ENCODE measurements at places on chromosomes 16 and 17.

GRCh38 chr17:12492450-12492849 lies 173.2 kb upstream of the MYOCD start:
- no peak for DNase-seq

DNA sequence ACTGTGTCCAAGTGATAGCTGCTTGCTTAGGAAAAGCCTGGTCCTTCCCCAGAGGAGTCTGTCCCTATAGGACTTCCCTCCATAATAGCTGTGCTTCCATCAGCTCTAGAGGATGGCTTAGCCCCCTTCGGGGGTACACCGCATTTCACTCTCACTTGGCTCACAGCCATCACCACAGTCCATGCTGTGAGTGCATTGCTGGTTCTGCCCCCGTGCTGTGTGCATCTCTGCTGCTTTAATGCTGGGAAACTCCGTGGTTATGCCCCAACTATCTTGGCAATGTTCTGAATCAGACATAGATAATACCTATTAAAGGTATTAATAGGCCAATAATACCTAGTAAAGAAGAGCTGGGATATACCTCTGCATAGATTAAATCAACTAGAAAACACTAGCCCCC lies 58.3 kb downstream of the SIAH1 start:
- DNase-seq = peak; percentile 14

GRCh38 chr16:7605812-7606211 lies 273.2 kb downstream of the RBFOX1 start:
- DNase-seq = no peak

DNA sequence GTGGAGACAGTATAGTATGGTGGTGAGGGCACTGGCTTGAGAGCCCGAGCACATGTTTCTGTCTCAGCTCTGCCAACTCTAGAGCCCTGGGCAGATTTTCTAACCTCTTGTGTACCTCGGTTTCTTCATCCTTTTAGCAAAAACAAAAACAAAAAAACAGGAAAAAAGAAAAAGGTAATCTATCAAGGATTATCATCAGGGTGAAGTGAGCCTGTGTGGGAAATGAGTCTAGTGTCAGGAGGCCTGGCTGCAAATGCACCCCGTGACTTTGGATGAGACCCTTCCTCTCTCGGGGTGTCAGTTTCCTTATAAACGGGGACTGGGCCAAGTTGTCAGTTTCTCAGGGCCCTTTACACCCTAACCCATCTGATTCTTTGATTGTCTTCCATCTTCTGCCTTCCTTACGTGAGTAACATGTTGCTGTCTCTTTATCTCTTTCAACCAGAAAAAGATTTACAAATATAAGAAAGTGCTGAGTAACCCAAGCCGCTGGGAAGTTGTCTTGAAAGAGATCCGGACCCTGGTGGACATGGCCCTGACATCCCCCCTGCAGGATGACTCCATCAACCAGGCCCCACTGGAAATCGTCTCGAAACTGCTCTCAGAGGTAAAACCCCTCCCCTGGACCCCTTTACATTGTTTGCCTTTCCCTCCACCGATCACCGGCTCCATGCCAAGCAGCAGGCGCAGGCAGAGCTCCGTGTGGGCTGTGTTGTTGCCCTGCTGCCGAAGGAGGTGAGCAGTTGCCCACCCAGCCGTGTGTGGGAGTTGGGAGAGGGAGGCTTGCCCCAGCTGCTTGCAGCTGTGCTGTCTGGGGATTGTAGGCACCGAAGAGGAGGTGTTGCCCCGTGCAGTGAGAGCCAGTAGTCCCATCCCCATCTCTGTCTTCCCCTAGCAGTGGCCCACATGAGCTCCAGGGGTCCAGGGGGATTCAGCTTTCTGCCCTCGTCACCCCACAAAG lies 127.1 kb upstream of the PLCG2 start:
- DNase-seq = no peak

GRCh38 chr16:86044881-86045590 lies 146.1 kb downstream of the IRF8 start:
- no peak for DNase-seq

GRCh38 chr16:89045181-89045815 lies 48.4 kb upstream of the ACSF3 start:
- no peak for DNase-seq

GRCh38 chr17:82321947-82322466 lies 4.6 kb upstream of the CD7 start:
- DNase-seq = no peak

GRCh38 chr17:57944908-57945307 lies 10.3 kb downstream of the CUEDC1 start:
- DNase-seq = no peak

DNA sequence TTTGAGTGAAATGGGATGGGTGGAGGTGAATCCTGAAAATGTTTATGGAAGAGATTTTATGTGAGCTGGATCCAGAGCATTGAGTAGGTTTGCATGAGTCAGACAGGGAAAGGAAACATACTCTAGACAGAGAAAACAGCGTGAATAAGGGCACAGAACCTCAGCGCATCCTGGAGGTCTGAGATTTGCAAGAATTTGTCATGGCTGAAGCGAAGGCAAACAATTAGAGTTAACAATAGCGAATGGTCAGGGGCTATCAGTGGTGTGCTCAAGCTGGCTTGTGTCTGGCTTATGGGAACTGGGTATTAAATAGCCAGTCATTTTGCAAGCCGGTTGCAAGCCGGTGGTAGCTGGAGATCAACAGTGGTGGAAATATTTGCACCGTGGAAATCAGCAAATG lies 36.4 kb downstream of the MAP2K6 start:
- no peak for DNase-seq

DNA sequence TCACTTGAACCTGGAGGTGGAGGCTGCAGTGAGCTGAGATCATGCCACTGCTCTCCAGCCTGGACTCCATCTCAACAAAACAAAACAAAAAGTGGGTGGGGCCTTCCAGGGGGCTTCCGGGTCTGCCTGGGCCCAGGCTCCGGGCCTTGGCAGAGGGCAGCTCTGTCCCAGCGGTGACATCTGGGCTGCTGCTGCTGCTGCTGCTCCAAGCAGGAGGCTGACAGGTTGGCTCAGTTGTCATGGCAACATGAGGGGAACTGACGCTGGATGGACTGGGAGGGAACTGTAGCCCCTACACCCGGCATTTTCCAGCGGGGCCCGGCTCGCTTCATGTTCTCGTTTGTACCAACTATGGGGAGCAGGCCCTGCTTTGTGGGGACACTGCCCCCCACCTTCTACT lies 4.0 kb downstream of the BAIAP3 start:
- peak; percentile 56 for DNase-seq

DNA sequence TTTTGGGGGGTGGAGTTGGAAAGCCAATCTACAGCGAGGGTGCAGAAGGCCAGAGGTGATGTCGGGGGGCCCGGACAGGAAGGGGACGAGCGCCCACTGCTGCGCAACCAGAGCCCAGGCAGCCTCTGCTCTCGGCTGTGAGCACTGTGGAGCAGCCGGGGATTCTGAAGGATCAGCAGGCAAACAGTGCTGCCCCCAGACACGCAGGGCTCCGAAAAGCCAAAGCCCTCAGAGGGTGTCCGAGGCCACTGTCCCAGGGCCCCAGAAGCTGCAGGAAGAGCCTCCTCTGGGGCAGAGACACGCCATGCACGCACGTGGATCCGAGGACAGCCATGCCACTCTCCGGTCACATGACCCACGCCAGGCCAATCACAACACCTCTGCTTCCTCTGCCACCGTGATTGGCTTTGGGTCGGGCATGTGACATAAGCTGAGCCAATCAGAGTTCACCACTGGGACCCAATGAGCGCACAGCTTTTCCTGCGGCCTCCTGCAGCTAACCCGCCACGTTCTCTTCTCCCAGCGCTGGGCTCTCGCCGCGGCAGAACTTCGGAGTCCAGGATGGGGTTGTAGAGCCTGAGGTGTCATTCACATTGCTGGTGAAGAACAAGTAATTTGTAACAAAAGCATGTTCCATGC lies 40.7 kb downstream of the ACTG1 start:
- peak; percentile 98 for DNase-seq

- no peak for DNase-seq
Measured at GRCh38 chr16:4987580-4988374, 29.6 kb downstream of the SEC14L5 start.

DNA sequence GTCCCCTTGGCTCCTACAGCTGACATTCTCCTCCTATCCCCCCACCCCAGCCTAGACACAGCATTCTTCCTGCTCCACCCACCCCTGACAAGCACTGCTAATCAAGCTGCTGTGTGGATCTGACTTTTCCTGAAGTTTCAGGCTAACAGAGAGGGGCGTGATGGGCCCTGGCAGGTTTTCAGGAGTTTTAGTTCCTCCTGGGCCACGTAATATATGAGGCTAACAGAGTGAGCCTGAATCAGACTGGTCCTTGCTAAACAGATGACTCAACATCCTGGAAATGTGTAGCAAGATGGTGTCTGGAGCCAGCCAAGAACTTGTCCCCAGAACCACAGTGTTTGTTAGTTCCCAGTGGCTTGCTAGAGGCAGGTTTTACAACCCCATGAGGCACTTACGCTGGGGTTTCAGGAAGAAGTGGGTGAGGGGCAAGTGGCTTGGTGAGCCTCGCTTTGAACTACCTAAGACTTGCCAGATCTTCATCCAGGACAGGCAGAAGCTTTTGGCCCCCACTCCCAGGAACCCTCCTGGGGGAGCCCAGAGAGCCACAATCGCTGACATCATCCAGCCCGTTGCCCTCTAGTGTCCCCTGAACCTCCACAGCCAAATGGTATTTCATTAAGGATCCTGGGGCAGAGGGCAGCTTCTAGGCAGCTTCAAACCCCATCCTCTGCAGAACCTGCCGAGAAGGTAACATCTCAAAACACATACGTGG lies 15.9 kb downstream of the TMEM92 start:
- DNase-seq = peak; percentile 56

DNA sequence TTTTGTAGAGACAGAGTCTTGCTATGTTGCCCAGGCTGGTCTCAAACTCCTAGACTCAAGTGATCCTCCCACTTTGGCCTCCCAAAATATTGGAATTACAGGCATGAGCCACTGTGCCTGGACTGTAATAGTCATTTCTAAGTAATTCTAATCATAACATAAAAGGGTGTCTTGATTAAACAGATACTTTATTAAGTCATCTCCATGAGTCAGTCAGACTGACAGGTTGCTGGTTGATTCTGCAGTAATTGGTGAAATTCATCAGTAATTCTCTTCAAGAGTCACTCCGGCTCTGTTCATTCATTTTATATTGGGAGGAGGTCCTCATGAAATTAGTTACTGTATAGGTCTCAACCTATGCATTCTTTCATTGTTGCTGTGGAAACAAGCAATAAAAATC lies 85.6 kb downstream of the SPECC1 start:
- DNase-seq = no peak

DNA sequence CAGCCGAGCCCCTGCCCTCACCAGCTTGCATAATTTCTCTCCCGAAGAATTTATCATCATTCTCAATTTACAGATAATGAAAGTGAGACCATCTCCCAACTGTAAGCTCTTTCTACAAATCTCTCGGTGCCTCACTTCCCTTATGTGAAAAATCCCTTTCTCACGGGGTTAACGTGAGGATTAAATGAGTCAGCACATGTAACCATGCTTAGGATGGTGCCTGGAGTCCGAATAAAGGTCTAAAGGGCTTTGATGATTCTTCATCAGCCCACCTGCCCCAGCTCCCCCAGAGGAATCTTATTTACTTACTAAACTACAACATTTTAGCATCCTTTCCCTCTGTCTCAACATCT lies 24.8 kb upstream of the PIK3R6 start:
- DNase-seq = no peak

DNA sequence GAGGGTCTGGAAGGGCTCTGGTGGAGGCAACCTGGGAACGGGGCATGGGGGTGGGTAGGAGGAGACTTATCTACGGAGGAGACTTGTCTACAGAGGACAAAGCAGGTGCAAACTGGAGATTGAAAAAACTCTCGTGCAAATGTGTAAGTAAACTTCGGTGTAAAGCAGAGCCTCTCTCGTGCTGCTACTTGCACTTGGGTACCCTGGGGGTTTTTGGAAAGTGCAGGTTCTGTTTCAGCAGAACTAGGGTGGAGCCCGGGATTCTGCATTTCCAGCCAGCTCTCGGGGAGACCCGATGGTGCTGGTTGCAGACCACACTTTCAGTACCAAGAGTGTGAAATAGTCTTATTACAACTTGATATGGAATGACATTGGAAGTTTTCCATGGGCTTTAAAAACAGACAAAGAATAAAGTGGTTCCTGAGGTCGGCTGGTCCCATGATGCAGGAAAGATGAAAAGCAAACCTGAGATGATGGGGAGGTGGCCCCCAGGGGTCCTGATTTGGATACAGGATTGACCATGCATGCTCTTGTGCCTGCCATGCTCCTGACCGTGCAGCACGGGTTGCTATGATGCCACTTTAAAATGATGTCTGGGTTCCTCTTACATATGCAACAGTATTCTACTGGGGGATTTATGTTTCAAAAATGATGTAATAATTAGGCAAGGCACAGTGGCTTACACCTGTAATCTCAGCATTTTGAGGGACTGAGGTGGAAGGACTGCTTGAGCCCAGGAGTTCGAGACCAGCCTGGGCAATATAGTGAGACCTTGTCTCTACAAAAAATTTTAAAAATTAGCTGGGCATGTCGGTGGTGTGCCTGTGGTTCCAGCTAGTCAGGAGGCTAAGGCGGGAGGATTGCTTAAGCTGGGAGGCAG lies 69.3 kb downstream of the IRF8 start:
- no peak for DNase-seq

- DNase-seq = no peak
Measured at GRCh38 chr17:83098241-83099085, 19.1 kb downstream of the METRNL start.

DNA sequence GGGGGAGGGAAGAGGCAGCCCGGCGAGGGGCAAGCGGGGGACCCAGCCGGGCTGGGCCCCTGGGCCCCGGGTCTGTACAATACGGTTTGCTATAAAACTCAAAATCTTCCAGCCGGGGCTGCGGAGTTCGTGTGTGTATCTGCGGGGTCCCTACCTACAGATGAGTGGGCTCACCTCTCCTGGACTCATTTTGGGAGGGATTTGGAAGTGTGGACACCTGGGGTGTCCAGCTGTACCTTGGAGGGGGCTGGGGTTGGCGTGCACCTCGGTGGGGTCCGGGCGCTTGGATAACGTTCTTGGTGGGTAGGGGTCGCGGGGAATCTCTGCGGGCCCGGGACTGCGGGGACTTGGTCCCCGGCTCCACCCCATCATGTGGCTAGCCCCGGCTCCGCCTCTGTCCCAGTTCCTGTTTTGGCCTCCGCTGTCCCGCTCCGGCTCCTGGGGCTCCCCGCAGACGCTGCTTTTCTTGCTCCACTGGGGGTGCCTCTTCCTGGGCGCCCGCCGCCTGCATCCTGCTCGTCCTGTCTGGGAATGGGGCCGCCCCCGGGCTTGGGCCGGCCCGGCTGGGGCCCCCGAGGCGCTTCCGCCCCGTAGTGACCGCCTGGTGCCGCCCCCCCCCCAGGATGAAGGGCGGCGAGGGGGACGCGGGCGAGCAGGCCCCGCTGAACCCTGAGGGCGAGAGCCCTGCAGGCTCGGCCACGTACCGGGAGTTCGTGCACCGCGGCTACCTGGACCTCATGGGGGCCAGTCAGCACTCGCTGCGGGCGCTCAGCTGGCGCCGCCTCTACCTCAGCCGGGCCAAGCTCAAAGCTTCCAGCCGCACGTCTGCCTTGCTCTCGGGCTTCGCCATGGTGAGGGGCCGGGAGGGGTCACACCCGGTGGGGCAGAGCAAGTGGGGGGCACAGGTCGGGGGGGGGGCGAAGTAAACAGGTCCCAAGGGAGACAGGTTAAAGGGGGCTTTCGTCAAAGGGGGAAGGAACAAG lies at the start of gene ORAI3:
ORAI3 (plus strand) TSS at position 402 of the 983 bp plus-strand sequence; CDS start at position 624, 222 bp downstream.
- DNase-seq = peak; percentile 64

- DNase-seq = no peak
Measured at GRCh38 chr16:67666032-67666551, 458 bp downstream of the ENKD1 start.

GRCh38 chr17:2075336-2076086 lies 20.6 kb downstream of the HIC1 start:
- DNase-seq = no peak

- DNase-seq = no peak
Measured at GRCh38 chr17:36117505-36118382, 14.1 kb downstream of the CCL4 start.
